Activated CD4-positive, alpha-beta T cell treated with anti-CD3 and anti-CD28 coated beads, Interleukin-2, amount 50 U/mL, for 16 hours (primary cell): ENCODE measurements at places on chromosomes 7 and 10.
A peak's percentile ranks its signal among the peaks of the same experiment; 100 is the strongest.

- no peak for DNase-seq
Observed at GRCh38 chr10:35387768-35388167, 51.5 kb downstream of the CCNY start.

GRCh38 chr7:108402865-108403264 lies 53.4 kb downstream of the NRCAM start:
- DNase-seq = no peak

DNA sequence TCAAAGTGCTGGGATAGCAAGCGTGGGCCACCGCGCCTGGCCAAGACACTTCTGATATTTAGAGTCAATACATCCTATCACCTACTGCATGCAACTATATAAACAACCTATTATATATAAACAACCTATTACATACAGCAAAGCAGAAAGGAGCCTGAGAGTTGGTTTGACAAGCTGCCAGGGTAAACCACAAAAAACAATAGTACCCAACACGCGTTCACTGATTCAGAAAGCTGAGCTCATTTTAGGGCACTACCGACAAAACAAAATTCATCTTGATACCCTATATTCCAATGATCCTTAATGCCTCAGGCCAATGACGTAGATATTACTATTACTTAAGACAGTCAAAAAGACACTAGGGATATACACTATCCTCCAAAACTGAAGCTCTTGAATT lies 16.2 kb downstream of the MALSU1 start:
- DNase-seq = no peak

GRCh38 chr10:75187961-75188426 lies 22.6 kb upstream of the VDAC2 start:
- peak; percentile 68 for DNase-seq

- DNase-seq = no peak
Observed at GRCh38 chr7:158991824-158992621, 135.7 kb downstream of the DYNC2I1 start.

GRCh38 chr10:63027531-63027930 lies 105.6 kb upstream of the NRBF2 start:
- DNase-seq = no peak
